Left ventricle myocardium superior (tissue), 1 donor: ENCODE measurements at places on chromosomes 13 and 19. TPM values are rescaled to one million over a fixed set of nuclear protein-coding genes. Genes with fewer than 3 reads are reported as not detected.

DNA sequence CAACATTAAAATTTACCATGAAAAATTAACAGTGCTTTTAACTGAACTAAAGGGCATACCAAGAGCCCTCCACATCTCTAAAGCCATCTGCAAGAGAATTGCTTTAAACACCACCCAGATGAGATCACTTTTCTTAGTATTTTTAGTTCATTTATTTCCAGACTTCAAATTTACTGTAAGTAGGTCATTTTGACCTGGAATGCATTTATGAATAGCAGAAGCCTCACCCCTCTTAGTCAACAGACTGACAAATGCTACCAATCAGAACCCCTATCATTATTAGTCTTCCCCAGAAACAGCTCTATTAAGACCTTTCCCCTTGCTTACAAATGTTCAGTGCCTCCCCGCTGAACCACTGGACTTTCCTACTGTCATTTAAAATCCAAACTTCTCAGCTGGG, 27.3 kb downstream of the RUBCNL start:
- no peak for DNase-seq

DNA sequence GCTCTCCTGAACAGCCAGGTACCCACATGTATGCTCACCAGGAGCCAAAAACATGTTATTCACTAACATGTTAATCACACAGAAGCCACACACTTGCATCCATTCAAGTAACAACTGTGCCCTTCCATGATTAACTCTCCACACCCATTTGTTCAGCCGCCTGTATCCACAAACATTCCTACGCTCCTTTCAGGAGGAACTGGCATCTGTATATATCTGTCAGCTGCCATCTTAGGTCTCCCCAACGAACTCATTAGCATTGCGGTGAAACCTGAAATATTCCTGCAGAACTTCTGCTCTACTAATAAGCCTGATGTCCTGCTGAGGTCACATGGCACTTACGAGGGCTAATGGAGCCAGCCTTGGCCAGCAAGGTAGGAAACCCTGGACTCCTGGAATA, 33.0 kb downstream of the OLFM2 start:
- no peak for DNase-seq

SIGLEC10 gene
- 0.40 TPM for total RNA-seq

ITGBL1 gene
- total RNA-seq, result 3.1 TPM
